ENCODE measurements at places on chromosomes 16 and 17. TPM values are rescaled to one million over a fixed set of nuclear protein-coding genes. Genes with fewer than 3 reads are reported as not detected.

- DNase-seq: peak; percentile 61
Observed at GRCh38 chr17:79923974-79924638, 84.9 kb upstream of the CBX4 start.

DNA sequence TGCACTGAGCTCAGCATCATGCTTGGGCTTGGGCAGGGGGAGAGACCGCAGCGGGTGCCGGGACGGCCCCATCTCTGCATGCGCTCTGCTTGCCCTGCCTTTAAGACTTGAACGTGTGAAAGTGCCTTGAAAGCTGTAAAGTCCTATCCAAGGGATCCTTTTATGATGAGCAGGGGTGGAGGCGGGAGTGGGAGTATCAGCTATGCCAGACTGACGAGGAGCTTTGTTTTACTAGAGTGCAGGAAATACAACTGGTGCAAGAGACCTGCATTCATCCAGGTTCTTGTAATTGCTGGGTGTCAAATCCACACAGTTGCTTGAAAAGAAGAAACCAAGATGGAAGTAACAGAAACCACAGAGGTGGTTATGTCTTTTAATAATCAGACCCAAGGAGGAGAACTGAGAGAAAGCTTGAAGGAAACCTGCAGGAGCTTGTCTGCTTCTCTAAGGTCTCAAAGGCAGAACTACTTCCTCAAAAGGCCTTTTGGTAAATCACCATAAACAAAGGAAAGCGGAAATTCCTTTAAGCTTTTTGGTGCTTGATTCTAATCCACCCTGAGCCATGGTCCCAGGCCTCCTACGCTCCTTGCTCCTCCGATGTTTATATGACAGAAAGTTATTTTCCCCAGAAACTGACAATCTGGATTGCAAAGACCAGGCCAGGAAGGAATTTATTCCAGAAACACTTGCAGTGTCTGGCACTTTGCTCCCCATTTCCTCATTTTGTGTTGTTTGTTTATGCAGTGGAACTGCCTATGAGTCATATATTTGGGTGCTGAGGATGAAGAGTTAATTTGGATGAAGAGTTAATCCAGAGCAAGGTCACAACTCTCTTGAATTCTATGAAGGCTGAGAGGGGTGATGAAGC is 51.3 kb upstream of the FBXO47 start:
- no peak for DNase-seq

GRCh38 chr16:73226675-73227074 is 178.7 kb upstream of the ZFHX3 start:
- no peak for DNase-seq

DNA sequence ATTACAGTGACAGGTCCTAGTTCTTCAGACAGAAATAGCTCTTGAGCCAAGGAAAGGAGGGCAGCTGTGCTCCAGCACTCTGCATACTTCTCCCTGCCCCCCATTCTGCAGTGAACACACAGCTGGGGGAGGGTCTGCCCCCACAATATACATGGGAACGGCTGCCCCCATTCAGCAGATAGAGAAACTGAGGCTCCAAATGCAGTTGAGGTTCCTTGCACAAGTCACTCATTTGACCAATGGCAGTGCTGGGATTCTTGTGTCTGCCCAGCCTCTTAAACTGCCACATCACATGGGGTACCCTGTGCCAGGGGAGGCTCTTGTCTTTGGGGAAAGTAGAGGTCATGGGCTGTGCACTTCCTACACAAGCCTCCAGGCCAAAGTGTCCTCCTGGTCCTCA is 10.9 kb upstream of the PDP2 start:
- no peak for DNase-seq

DNA sequence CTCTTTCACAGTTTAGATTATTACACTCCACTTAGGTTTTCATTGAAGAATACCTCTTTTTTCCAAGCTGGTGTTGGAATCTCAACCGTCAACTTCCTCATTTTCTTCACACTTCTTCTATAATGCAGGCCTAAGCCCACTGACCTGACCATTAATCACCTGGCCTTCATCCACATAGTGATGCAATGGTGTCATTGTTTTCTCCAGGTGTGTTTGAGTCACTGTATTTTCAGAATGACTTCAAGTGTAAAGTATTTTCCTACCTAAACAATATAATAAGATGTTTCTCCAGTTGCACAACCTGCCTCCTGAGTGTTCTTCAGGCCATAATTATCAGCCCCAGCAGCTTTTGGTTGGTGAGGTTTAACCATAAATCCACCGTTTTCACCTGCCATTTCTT is 1675.1 kb downstream of the TP53TG3F start:
- no peak for DNase-seq

GRCh38 chr17:38621538-38621937 is 15.8 kb upstream of the SRCIN1 start:
- DNase-seq: no peak

Gene TMEM114
- total RNA-seq: not detected

DNA sequence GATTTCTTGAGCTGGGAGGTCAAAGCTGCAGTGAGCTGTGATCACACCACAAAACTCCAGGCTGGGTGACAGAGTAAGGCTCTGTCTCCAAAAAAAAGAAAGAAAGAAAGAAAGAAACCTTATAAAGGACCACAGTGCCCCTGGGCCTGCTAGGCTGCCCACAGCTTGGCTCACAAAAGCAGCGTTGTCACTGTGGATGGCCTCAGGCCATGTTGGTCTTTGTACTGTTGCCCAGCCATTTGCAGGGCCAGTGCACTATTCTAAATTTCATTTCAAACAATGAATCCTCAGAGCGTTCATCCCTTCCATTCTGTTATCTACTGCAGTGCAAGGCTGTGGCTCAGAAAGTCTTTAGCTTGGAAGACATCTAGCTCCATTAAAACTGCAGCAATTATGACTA is 208.4 kb downstream of the SLC39A11 start:
- no peak for DNase-seq

Gene FA2H
- total RNA-seq: not detected

- no peak for DNase-seq
Observed at GRCh38 chr17:27216836-27217235, 77.1 kb upstream of the WSB1 start.

DNA sequence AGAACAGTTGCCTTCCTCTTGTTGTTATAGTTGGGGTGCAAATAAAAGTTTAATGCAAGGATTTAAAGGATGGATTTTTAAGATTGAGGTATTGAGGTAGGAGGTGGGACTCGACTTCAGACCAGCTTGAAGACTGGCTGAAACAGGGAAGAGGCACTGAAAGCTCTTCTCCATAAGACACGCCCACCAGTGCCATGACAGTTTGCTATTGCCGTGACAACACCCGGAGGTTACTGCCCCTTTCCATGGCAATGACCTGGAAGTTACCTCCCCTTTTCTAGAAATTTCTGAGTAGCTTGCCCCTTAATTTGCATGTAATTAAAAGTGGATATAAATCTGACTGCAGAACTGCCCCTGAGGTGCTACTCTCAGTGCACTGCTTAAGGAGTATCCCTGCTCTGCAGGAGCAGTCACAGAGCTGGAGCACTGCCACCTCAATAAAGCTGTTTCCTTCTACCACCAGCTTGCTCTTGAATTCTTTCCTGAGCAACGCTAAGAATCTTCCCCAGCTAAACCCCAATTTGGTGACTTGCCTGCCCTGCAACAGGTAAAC is 122.6 kb downstream of the SHISA6 start:
- DNase-seq: no peak

DNA sequence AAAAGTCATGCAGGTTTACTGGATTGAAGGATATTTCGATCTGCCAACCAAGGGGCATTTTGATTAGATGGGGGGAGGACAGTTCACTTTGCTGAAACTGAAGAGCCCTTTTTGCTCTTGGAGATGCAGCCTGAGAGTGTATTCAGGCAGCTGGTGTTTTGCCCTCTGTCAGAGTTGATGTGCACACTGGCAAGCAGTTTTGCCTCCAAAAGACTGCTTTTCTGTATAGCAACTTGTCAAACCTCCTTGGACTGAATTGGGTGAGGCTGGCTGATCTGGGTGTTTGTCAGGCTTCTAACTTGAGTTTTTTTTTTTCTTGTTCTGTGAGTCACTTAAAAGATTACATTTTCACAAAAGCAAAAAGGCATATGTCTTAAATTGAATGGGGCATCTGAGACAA is 22.6 kb upstream of the ANKFN1 start:
- DNase-seq: no peak

Gene MAPT
- 0.43 TPM for total RNA-seq

Gene SSTR5
- total RNA-seq: not detected

GRCh38 chr16:63302811-63303210 is 1266.6 kb upstream of the CDH8 start:
- no peak for DNase-seq

DNA sequence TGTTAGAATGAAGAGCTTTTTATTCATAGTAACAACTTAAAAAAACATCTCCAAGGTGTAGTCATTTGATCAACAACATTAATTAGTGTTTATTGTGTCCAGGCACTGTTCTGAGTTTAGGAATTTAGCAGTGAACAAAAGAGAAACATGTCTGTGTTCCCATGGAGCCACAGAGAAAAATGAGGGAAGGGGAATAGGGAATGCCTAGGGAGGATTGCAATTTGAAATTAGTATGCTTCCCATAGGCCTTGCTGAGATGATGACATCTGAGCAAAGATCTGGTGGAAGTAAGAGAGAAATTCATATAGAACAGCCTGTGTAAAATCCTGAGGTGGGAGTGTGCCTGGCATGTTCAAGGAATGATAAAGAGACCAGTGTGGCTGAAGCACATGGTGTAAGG is 318.0 kb downstream of the BCAS3 start:
- no peak for DNase-seq

Gene TSNAXIP1
- not detected for total RNA-seq

DNA sequence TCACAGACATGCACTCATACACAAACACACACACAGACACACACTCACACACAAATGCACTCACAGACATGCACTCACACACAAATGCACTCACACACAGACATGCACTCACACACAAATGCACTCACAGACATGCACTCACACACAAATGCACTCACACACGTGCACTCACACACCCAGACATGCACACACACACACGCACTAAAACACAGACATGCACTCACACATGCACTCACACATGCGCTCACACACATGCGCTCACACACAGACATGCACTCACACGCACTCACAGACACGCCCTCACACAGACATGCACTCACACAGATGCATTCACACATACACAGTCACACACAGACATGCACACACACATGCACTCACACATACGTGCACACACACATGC is 2.7 kb upstream of the ZNF469 start:
- no peak for DNase-seq

GRCh38 chr16:53045341-53046220 is 7.1 kb downstream of the CHD9NB start:
- DNase-seq: no peak

- DNase-seq: no peak
Observed at GRCh38 chr17:48644910-48645557, 18.9 kb upstream of the HOXB9 start.

- no peak for DNase-seq
Observed at GRCh38 chr17:41615454-41615853, 2.9 kb upstream of the KRT16 start.

DNA sequence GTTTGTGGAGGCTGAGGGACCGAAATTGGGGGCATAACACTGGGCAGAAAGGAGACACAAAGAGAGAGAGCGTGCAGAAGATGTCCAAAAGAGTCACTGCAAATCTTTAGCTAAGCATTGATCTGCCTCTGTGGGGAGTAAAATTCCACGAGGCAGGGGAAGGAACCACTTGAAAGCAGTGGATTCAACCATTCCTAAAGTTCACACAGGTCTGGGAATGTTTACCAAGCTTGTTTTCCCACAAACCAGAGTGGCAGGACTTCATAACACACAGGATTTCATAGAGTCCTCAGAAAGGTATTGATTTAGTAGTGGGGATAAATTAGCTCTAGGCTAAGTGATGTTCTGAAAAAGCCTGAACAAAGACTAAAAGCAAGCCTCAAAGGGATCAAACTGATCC is 66.1 kb upstream of the RPL38 start:
- DNase-seq: no peak

DNA sequence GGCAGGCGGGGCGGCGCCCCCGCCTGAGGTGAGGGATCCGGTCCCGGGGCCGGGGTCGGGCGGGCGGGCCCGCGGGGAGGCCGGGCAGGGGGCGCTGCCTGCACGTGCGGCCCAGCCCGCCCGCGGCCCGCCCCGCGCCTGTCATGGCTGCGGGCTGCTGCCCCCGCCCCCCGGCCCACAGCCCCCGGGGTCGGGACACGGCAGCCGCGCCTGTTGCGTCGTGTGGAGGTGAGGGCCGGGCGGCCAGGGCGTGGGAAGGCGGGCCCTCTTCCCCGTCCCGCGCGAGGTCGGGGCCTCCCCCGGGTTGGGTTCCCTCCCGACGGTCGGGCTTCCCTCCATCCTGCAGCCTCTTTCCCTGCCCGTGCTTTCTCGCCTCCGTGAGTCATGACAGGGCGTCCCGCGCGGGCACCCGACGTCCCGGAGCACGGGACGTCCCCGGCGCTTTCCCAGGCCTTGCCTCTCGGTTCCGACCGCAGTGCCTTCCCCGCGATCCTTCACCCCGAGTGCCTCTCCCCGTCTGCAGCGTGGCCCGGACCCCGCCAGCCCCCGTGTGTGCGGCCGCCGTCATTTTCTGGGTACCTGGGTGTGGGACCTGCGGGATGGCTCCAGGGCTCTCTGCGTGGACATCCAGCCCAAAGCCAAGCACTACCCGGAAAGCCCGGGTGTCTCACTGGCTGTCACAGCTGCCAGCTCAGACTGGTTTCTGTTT is 76.7 kb downstream of the CHD9 start:
- peak; percentile 83 for DNase-seq

DNA sequence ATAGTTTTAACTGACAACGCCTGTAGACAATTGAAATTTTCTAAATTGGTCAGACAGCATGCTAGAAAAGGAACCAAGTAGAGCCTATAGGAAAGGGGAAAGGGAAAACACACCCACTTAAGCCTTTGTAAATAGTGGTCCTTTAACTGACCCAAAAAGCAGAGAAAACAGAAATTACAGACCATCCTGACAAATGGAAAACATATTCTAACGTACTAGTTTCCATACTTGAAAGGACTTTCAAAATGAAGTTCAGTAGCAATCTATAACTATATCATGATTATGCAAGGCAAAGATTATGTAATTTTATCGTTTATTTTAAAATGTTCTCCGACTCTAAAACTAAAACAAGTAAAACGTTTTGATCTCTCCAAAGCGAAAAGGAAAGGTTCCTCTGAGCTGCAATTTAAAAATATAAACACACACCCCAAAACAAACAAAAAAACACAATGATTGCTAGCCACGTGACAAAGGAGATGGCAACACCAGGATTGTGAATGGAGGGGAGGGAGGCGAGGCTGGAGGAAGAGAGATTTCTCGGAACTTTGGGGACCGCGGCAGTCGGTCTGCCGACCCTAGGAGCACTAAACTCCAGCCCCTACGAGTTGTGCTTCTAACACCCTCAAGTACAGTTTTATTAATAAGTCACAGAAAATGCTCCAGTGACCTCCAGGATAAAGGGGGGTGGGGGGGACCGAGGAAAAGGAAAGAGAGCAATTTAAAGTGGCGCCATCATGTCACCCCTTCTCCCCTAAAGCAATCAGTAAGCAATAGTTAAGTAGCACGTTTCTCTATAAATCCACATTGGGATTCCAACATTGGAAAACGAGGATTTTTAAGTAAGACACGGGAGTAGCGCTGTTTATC is 1.7 kb downstream of the KANSL1 start:
- peak; percentile 25 for DNase-seq

Measured in MG63 (cell line).